AG04450 (cell line): ENCODE measurements at places on chromosomes 6 and 20.

DNA sequence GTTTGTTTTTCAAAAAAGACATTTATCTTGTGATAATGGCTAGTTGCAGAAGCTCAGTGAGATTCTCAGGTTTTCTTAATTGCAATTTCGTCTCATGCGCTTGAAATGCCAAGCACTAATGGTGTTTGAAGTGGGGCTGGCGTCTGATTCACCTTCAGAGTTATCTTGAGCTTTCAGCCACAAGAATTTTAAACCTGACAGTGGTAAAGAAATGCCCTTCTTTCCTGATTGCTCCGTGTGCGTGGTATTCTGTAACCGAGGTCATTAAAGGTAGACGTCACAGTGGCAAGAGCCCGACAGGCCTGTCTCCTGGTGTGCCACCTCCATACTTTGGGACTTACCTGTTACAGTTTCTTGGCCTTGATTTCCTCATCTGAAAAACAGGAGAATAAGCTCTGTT is 126.5 kb upstream of the QKI start:
- DNase-seq: no peak

DNA sequence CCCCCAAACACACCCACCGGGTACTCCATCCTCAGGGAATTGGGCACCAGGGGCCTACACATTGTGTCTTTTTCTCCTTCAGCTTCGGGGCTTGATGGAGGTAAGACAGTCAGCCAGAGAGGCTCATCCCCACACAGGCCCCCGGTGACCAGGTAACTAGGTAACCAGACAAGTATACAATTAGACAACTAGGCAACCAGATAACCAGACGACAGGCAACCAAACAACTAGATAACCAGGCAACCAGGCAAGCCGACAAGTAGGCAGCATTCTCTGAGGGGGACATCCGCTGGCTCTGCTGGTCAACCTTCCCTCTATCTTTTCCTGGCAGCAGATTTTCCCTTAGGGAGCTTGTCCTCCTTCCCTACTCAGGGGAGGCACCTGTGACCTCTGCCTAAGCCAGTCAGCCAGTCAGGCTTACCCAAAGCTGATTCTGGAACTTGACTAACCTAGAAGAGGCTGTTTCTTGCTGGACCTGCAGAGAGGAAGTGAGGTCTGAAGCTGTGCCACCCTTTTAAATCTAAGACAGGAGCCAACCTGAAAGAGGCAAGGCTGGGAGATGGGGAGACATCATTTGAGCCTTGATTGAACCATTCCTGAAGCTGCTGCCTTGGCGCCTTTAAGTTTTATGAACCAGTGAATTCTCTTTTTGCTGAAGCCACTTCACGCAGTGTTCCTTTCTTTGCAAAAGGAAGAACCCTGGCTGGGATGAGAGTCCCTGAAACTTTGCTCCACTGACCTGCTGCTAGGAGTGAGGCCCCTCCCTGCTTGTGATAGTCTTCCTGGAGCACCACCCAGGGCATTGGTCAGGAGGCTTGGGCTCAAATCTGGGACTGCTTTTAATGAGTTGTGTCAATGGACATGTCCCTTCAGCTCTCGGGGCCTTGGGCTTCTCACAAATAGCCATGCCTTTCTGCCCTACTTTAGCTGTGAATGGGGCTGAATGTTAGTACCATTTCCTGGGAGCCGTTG is 96.4 kb upstream of the RNF24 start:
- DNase-seq: no peak

DNA sequence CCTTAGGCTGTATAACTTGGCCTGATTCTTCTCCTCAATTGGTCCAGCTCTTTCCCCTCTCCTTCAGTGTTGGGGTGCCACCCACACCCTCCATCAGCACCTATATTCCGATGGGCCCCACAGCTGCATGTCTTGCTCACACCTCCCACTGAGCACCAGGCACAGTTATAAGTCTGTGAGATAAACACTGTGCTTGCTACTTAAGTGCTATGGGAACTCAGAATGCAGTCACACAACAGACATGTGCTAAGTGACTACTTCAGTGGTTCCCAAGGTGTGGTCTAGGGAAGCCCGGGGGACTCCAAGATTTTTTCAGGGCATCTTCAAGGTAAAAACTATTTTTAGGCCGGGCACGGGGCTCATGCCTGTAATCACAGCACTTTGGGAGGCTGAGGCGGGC is 7.3 kb downstream of the ZC3H12D start:
- DNase-seq: no peak

DNA sequence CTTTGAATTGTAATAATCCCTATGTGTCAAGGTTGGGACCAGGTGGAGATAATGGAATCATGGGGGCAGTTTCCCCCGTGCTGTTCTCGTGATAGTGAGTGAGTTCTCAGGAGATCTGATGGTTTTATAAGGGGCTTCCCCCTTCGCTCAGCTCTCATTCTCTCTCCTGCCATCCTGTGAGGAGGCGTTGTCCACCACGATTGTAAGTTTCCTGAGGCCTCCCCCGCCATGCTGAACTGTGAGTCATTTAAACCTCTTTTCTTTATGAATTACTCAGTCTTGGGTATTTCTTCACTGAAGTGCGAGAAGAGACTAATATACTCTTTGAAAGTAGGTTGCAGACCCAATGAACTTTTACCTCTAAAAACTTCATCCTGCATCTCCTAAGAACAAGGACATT is 39.2 kb upstream of the KCNG1 start:
- DNase-seq: no peak

- no peak for DNase-seq
Observed at GRCh38 chr6:157804448-157805327, 18.4 kb upstream of the SNX9 start.

DNA sequence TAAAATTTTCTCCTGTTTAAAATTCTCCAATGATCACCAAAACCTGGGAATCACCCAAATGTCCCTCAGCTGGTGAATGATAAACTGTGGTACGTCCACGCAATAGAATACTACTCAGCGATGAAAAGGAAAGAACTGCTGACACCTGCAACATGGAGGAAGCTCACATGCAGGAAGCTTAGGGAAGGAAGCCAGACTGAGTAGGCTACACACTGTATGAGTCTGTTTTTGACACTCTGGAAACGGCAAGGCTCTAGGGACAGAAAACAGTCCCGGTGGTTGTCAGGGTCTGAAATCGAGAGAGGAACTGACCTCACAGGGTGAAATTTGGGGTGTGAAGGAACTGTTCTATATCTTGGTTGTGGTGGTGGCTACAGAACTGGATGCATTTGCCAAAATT is 25.2 kb upstream of the TLDC2 start:
- DNase-seq: no peak

GRCh38 chr20:63215101-63216040 is 560 bp downstream of the YTHDF1 start:
- DNase-seq: no peak

DNA sequence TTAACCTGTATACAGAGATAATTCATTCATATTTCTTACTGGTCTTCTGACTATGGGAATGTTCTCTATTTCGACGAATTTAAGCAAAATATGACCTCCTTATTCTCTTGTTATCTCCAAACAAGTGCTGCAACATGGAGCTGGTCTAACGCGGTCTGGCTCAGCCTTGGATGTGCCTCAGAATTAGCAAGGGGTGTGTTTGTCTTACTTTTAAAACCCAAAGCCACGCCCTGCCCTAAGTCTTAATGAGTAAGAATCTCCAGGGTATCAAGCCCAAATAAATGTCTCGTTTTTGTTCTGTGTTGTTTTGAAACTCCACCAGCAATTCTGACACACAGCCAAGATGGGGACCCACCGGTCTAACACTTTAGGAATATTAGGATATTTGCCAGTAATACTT is 99.2 kb downstream of the ATP9A start:
- DNase-seq: no peak

- no peak for DNase-seq
Observed at GRCh38 chr6:28695715-28696114, 170.0 kb downstream of the GPX5 start.

GRCh38 chr6:107082045-107082444 is 33.3 kb downstream of the BEND3 start:
- DNase-seq: no peak

GRCh38 chr6:36053878-36054277 is 26.3 kb downstream of the MAPK14 start:
- no peak for DNase-seq

- DNase-seq: no peak
Observed at GRCh38 chr6:55957961-55958422, 82.6 kb upstream of the BMP5 start.

- no peak for DNase-seq
Observed at GRCh38 chr6:153012856-153013255, 10.3 kb upstream of the MTRF1L start.

- DNase-seq: no peak
Observed at GRCh38 chr6:105941621-105942412, 144.3 kb upstream of the PRDM1 start.

- no peak for DNase-seq
Observed at GRCh38 chr6:116783852-116784251, 18.3 kb upstream of the FAM162B start.

DNA sequence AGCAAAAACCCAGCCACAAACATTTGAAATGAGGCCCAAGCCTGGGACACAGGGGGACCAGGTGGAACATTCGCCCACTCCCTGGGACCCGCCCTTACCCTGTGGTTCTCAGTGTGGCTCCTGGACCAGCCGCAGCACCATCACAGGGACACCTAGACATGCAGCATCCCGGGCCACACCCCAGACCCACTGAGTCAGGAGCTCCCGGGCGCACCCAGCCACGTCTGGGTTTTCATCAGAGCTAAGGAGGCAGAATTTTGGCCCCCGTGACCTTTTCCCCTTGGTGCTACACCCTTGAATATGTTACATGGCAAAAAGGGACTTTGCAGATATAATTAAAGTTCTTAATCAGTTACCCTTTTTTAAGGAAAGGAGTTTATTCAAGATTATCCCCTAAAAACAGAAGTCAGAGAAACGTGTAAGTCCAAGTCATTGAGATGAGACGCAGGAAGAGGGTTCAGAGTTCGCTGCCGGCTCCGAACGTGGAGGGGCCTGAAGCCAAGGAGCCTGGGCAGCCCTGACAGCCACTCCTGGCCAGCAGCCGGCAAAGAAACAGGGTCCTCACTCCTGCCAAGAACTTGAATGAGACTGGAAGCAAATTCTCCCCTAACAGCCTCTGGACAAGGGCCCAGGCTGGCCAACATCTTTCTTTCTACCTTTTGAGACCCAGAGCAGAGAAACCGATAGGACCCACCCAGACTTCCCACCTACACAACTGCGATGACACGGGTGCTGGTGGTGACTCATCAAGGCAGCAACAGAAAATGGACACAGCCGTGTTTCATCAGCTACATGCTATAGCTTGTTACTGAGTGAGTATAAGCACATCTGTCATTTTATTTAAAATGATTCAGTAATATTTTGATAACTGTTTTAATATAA is 25.3 kb downstream of the BFSP1 start:
- no peak for DNase-seq

DNA sequence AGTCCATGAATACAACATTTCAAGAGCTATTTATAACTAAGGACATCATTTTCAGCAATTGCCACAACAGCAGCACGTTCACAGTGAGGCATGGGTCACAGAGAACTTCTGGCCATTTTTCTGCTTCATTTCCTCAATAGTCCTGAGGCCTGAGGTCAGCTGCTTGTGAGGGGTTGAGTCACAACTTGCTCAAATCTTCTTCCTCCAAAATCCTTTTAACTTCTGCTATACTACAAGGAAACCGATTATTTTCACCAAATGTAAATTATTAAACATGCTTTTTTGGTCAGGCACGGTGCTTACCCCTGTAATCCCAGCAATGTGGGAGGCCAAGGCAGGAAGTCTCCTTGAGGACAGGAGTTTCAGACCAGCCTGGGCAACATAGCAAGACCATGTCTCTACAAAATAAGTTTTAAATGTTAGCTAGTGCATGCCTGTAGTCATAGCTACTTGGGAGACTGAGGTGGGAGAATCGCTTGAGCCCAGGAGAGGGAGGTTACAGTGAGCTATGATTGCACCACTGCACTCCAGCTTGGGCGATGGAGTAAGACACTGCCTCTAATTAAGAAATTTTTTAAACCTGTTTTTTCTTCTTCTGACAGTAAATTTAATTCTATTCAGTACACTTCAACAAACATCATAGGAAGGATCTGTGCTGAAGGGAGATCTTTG is 11.1 kb upstream of the SLC16A10 start:
- no peak for DNase-seq

DNA sequence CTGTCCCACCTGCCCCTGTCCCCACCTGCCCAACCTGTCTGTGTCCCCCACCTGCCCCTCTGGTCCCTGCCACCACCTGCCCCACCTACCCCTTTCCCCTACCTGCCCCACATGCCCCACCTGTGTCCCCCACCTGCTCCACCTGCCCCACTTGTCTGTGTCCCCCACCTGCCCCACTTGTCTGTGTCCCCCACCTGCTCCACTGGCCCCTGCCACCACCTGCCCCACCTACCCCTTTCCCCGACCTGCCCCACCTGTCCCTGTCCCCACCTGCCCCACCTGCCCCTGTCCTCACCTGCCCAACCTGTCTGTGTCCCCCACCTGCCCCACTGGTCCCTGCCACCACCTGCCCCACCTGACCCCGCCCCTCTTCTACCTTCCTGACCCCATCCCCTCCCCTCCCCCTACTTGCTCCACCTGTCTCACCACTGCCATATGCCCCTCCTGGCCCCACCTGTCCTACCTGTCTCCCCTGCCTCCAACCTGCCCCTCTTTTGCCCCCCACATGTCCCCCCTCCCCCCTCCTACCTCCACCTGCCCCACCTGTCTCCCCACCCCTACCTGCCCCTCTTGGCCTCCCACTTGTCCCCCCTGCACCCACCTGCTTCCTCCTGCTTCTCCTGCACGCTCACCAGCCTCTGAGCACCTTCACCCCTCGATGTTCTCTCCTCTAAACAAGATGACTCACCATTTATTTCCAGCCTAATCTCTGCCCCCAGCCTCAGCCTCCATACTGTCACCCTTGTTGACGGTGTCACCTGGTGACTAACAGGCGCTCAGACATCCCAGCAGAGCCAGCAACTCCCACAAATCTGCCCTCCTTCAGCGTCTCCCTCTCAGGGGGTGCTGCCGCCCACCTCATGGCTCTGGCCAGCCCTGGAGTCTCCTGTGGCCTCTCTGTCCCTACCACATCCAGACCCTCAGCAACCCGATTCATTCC is 5.6 kb upstream of the MYT1 start:
- DNase-seq: no peak

GRCh38 chr6:141498977-141499376 is 633.7 kb upstream of the GJE1 start:
- no peak for DNase-seq

- no peak for DNase-seq
Observed at GRCh38 chr6:92559003-92559402, 860.4 kb downstream of the EPHA7 start.
